ENCODE measurements at places on chromosomes 4 and X.

- DNase-seq: no peak
Measured at GRCh38 chrX:3520982-3521381, 174.5 kb upstream of the MXRA5 start.

- no peak for DNase-seq
Measured at GRCh38 chr4:144355811-144356757, 215.6 kb upstream of the GYPA start.

- DNase-seq: no peak
Measured at GRCh38 chr4:17065821-17066220, 167.4 kb upstream of the LDB2 start.

DNA sequence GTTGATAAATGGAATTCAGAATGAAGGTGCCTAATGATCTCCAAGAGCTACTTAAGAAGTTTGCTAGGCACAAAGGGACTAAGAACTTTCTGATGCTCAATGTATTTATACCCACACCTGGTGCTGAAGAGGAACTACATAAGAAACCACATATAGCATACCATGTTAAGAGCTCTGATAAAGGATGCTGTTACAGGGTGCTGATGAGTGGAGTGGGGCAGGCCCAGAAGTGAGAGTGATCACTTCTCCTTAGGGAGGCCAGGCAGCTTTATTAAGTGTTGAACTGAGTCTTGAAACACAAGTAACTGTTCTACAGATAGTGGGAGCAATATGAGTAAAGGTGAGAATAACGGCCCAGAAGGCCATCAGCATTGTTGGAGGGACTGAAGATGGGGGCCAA is 68.3 kb upstream of the CHRDL1 start:
- no peak for DNase-seq

- DNase-seq: peak; percentile 11
Measured at GRCh38 chrX:22135171-22135711, 103.1 kb downstream of the PHEX start.

- DNase-seq: no peak
Measured at GRCh38 chr4:42350611-42351182, 46.6 kb upstream of the SHISA3 start.

- peak; percentile 74 for DNase-seq
Measured at GRCh38 chr4:182143822-182144625, 99.2 kb upstream of the TENM3 start.

GRCh38 chr4:100083289-100083688 is 107.0 kb downstream of the DDIT4L start:
- DNase-seq: no peak

- DNase-seq: no peak
Measured at GRCh38 chrX:107629540-107629909, 1.2 kb downstream of the PRPS1 start.

- DNase-seq: no peak
Measured at GRCh38 chr4:186881521-186882220, 158.0 kb upstream of the FAT1 start.

GRCh38 chr4:185885604-185886003 is 73.6 kb upstream of the SORBS2 start:
- DNase-seq: no peak

DNA sequence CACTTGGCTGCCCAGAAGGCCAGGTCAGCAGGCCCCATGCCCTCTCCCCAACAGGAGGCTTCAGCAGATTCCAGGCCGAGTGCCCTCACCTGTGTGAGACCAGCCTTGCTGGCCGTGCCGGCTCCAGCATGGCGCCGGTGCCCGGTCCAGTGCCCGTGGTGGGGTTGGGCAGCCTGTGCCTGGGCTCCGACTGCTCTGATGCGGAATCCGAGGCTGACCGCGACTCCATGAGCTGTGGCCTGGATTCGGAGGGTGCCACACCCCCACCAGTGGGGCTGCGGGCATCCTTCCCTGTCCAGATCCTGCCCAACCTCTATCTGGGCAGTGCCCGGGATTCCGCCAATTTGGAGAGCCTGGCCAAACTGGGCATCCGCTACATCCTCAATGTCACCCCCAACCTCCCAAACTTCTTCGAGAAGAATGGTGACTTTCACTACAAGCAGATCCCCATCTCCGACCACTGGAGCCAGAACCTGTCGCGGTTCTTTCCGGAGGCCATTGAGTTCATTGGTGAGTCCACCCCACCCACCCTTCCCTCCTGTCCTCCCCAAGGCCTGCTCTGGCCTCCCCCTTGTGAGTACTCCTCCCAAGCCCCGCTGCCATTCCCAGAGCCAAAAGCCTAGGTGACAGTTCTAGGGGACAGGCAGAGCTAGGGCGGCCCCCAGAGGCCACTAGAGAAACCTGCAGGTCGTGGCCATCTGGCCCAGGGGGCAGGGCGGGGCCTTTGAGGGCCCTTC is 2.3 kb downstream of the DUSP9 start:
- peak; percentile 46 for DNase-seq

DNA sequence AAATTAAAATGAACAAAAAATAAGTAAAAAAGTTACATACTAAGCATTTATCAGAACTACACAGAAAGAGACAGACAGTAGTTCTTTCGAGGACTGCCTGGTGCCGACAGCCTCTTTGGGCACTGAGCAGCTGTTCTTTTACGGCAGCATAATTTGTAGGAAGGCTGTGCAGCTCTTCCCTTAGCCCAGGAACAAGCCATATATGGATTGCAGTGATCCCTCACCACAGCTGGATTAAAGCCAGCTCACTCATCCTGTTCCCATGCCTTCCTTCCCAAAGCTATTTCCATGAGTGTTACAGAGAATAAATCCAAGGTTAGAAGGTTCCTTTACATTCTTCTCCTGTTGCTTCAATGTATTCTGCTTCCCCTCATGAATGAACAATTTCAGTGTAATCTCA is 71.7 kb downstream of the DDX60L start:
- DNase-seq: peak; percentile 43

DNA sequence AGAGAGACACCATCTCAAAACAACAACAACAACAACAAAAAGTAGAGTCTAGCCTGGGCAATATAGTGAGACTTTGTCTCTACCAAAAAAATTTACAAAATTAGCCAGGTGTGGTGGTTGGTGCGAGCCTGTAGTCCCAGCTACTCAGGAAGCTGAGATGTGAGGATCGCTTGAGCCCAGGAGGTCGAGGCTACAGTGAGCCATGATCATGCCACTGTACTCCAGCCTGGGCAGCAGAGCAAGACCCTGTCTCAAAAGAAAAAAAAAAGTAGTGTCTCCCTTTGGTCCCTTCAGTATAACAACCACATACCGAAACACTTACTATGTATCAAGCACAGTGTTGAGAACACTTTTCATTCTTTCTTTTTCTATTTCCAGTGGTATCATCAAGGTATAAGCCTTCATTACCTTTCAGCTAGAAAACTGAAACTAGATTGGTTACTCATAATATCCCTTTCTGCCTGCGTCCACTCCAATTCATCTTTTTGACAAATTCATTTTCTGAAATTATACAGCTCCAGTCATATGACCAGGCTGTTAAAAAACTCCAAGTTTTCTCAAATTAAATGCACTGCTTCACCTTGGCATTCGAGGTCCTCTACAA is 54.1 kb downstream of the RPS6KA3 start:
- no peak for DNase-seq

DNA sequence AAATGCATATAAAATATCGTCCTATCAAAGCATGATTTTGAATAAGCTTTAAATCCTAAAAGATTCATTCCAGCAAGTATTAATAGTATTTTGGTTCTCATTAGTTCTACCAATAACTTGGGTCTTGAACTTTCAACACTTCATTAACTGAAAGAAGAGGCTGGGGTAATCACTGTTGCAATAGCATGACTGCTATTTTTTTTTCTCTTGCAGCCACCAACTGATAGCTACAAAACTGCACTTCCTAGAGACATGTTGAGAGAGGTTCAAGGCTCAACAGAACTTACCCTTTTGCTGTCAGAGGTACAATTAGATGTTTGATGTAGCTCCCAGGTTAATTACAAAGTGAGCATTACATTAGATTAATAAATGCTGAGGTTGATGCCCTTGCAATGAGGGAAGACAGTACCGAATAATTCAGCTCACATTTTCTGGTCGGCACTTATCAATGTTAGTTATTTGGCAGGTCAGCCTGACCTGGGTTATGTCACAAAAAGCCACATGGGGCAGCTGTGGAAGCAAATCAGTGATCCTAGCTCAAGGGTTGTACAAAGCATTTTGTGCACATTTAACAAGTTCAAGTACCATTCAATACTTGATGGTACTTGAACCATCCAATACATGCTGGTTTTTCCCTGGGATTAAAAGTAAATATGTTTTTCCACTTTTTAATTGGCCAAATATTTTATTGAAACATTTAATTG is 29.9 kb upstream of the TET2 start:
- DNase-seq: no peak

DNA sequence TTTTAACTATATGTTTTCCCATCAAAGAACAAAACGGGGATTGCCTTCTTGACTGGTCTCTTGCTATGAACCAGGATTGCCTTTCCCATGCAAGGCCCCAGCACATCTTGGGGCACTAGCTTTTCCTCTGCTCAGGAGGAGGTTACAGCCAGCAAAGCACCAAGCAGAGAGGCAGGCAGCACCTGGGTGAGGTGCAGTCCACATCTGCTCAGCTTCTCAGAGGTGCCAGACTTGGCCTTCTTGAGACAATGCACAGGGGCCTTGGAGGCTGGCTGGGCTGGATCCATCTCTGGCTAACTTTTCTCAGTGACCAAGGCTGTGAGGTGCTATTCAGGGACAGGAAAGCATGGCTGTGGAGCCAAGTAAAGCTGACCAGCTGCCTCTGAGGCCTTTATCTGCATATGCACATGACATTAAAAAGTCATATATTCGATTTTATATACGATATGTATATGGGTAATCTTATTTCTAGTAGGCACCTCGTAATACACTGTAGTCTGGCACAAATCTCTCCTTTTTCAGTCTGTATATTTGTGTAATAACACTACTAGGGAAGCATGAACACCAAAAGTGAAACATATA is 86.9 kb downstream of the CC2D2A start:
- DNase-seq: no peak

Measured in DMS153 (cell line).